ENCODE measurements at places on chromosomes 7 and 10.

DNA sequence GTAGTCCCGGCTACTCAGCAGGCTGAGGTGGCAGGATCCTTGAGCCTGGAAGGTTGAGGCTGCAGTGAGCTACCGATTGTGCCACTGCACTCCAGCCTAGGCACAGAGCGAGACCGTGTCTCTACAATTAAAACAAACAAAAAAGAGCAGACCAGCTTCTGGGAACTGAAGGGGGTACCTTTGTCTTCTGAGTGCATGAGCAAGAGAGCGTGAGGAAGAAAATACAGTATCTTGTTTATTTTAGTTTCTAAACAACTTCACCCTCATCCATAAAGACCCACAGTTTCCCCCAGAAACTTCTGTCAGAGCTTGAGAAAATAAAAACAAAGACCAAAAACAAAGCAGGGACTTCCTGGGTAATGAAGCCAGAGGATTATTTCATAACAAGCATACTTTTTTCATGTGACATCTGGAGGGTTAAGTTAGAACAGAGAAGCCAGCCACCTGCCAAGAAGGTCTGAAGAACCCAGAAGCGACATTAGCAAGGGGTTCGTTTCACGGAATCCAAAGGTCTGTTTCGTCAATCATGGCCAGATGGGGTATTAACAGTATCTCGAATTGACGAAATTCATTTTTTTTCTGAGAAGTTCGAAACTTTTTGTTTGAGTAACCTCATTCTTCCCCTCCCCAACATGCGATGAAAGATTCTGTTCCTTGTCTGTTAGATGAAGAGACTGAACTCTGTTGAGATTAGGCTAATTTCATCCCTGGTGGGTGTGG lies 10.2 kb upstream of the IL2RA start:
- DNase-seq = no peak

- DNase-seq = no peak
These were observed 376.9 kb upstream of the LRGUK start for GRCh38 chr7:133750287-133750686.

GRCh38 chr10:60348982-60349381 lies 40.7 kb downstream of the ANK3 start:
- DNase-seq = no peak

- DNase-seq = no peak
These were observed 193.9 kb upstream of the PPP2R2D start for GRCh38 chr10:131706952-131707351.

DNA sequence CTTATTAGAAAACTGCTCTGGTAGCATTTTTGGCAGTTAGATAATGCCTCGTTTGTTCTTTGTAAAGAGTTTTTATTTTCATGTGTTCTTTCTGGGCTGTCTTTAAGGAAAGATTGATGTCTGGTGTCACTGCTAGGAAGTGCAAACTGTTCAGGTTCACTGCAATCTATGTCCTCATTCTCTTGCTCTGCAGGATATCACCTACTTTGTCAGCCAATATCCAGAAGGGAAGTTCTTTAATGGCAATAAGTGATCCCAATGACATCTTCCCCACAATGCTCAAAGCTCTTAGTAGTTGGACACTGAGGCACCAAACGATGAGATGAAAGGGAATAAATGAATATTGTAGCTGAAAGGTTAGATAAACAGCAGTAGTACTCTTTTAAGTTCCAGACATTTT lies 115.1 kb downstream of the AGMO start:
- DNase-seq = no peak
